ENCODE measurements at places on chromosomes 5 and 9.

- peak; percentile 23 for DNase-seq
These were observed 727 bp downstream of the RHOBTB3 start for GRCh38 chr5:95731571-95732554.

- DNase-seq: no peak
These were observed 707.2 kb downstream of the MTRR start for GRCh38 chr5:8576178-8576577.

GRCh38 chr9:81682797-81683196 lies 6.5 kb downstream of the TLE1 start:
- DNase-seq: no peak

DNA sequence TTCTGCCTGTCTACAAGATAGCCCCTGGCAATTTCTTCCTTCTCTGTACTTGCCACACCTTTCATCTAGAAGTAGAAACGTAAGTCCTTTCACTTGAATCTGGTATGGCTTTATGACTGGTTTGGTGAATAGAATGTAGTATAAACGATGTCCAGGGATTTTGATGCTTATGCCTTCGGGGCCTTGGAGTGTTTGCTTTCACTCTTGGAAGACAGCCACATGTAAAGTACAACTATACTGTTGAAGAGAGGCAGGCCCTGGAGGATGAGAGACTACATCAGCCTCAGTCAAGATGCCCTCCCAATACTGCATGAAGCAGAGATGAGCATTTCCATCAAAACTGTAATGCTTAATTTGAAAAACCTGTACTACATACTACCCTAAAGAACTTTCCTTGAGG lies 553.8 kb upstream of the C9orf72 start:
- no peak for DNase-seq

DNA sequence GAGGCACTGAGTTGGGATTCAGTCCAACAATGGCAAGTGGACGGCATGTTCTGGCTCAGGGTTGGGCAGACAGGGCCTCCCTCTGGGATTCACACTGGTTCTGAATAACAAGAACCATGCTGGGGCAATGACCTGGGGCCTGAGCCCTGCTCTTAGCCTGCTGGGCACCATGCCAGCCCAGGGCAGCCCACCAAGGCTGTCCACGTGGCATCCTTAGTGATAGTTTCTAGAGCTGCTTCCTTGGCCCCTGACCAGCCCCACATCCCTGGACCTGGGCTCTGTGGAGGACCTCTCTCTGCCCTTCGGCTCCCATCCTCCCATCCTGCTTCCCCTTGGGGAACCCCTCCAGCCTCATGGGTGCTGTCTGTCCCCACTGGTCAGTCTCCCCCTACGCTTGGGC lies 22.3 kb upstream of the OLFM1 start:
- no peak for DNase-seq

GRCh38 chr9:101625876-101626275 lies 31.1 kb upstream of the PPP3R2 start:
- no peak for DNase-seq

DNA sequence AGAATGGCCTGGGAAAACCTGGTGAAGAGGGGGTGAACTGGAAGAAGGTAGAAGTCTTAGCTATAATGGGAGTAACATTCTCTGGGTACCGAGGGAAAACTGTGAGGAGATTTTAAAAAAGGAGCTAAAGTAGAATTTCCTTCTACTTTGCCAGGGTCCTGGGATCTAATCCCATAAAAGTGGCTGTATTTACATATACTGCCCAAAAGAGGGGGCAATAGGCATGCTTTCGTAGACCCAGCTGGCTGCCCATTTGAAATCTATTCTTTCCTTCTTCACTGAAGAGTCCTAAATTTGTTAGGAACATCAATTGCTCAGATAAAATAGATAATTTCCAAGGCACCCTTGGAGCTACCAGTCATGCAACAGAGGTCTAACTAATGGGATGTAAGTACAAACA lies 159.2 kb downstream of the CDC42SE2 start:
- DNase-seq: no peak

DNA sequence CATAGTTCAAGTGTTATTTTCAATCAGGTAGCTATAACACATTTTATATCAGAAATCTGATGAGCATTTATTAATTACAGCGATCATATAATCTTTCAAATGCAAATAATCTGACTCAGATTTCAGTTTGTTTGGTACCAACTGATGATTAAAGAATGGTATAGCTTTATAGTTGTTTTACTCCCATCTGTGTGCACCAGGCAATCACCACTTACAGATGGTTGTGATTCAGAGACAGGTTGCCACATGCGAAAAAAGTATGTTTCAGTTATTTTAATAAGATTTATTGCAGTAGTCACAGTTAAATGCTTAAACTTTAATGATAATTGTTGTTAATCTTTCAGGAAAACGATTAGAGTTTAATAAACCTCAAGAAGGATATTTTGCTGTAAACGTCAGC lies 155.1 kb upstream of the ARRDC3 start:
- no peak for DNase-seq

DNA sequence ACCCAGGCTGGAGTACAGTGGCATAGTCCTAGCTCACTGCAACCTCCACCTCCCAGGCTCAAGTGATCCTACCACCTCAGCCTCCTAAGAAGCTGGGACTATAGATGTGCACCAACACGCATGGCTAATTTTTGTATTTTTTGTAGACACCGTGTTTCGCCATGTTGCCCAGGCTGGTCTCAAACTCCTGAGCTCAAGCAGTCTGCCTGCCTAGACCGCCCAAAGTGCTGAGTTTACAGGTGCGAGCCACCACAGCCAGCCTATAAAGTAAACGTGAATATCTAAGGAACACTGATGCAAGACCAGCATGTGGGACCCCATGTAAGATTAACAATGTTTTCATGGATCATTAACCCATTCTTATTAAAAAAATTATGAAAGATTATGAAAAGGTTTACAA lies 15.9 kb downstream of the ANXA2R start:
- no peak for DNase-seq

DNA sequence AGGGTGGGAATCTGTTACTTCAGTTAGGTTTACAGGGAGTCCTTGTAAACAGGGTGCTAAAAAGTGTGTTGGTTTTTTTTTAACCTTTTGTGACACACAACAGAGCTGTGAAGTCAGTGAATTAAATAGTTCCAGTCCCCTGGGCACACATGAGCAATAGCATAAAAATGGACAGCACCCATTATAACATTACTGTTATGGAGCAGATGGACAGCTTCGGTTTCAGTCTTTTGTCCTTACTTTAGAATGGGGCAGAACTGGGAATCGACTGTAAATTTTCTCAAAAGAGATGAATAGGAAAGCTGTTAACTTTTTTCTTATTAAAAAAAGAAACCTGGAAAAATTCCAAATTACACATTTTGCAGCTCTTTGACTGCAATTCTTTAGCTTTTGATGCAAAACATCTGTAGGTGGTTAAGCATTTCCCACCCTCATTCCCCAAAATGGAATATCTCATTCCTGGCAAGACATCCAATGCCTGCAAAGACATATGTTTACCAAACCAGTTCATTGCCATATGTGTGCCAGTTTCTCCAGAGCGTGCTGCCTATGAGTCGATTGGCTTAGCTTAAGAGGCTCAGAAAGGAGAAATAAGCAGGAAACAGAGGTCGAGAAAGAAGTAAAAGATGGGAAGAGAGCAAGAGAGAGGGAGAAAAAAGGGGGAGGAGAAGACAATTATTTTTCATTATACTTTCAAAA lies 212.3 kb upstream of the TMEM161B start:
- no peak for DNase-seq

- DNase-seq: no peak
These were observed 747.1 kb downstream of the CETN3 start for GRCh38 chr5:89662499-89662898.

- DNase-seq: no peak
These were observed 384.1 kb downstream of the EBF1 start for GRCh38 chr5:158715592-158715991.

DNA sequence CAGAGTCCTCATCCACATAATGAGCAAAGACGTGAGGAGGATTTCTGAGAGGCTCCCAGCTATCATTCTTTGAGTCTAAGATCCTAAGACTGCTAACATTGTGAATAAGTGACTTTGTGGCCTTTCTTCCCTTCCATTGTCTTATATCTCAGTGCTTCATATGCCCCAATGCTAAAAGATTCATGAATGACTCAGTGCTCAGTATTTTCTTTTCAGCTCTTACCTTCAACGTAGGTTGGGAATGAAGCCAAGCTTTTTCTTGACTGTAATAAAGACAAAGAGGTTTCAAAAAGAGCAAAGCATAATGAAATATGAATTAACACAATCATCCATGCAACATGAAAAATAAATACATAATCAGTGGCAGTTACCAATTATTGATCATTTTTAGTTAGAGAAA lies 146.4 kb downstream of the ENTREP1 start:
- DNase-seq: no peak

- no peak for DNase-seq
These were observed 35.8 kb upstream of the ATG10 start for GRCh38 chr5:81936066-81936465.

DNA sequence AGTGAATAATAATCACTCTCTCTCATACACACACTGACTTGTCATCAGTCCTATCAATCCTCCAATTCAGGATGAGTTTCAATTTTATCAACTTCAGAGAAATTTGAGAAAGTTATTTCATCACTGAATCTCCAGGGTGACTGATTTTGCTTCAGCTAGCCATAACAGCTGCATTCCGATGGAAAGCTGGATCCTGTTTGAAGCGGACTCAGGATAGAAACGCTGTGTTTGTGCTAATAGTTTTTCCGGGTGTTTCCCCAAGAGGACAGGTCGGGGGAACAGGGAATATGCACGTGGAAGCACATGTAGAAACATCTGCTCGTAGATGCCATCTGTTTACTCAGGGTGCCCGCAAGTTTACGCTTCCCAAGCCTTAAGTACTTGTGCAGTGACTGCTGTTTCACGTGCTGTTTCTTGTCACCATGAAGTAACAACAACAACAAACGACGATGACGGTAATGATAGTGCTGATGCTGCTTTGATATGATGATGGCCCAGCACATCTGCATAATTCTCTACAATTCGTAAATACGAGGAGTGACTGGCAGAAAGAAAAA lies 263.7 kb upstream of the DAPK1 start:
- no peak for DNase-seq

DNA sequence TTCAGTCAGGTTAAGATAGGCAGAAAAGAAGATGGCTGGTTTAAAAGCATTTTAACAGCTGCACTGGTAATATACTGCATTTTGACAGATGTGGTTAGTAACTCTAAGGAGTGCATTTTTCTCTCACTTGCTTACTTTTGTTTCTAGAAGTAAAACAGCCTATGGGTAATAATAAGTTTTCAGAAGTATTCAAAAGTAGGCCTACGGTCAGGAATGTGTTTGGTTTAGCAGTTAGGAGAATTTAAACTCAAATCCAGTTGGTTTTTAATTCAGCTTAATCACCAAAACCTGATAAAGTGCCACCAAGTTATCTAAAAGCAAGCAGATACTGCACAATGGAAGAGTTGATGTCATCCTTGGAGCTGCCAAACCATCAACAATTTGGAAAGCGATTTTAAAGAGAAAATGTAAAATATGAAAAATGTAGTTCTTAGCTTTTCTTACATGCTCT lies 160.3 kb downstream of the ARSB start:
- DNase-seq: no peak

DNA sequence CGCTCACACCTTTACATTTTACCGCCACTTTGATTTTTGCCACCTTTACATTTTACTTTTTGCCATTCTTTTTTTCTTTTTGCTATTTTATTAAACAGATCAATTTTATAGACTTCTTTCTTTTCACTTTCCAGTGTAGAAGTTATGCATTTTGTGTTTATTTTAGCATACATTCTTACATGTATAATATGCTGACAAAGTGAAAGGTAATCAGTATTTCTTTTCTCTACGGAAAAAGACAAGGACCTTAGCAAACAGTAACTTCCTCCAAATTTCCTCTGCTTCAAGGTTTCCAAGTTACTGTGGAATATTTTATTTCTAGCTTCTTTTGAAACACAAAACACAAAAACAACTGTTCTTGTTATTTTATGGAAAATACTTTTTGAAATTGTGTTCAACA lies 97.0 kb downstream of the CEMIP2 start:
- DNase-seq: no peak

DNA sequence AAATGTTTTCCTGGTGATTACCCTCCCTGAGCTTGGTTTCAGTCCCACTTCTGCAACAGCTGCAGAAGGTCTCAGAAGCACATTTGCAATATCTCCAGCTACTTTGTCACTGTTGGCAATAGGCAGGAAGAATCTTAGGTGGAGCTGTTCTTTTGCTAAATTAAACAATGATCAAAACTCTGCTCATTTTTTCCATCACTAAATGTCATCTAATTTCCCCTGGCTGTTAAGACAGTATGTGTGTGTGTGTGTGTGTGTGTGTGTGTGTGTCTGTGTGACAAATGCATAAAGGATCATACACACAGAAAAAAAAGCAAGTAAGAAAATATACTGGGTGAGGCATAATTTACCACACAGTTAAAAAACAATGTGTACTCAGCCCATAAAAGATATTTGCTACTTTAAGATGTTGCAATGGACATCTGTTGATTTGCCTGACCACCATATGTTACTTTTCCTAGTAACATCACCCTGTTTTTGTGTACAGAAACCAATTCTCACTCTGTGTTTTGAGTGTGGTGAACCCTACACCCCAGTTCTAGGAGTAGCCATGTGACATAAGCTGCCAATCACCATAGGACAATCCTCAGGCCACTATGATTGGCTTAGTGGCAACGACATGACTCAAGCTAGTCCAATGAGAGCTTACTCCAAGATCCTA lies 572.6 kb upstream of the CLINT1 start:
- no peak for DNase-seq

DNA sequence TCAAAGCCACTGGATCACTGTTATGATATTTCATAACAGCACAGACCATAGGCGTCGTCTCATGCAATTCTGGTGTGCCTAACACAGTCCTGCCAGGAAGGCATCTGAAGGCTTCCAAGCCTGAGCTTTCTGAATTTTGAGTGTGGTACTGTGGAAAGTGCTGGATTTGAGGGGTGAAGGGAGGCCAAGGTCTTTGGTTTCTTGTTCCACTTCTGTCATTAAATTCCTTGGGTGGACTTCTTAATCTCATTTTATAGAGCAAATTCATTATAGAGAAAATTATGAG lies 441.3 kb upstream of the PIK3R1 start:
- no peak for DNase-seq

DNA sequence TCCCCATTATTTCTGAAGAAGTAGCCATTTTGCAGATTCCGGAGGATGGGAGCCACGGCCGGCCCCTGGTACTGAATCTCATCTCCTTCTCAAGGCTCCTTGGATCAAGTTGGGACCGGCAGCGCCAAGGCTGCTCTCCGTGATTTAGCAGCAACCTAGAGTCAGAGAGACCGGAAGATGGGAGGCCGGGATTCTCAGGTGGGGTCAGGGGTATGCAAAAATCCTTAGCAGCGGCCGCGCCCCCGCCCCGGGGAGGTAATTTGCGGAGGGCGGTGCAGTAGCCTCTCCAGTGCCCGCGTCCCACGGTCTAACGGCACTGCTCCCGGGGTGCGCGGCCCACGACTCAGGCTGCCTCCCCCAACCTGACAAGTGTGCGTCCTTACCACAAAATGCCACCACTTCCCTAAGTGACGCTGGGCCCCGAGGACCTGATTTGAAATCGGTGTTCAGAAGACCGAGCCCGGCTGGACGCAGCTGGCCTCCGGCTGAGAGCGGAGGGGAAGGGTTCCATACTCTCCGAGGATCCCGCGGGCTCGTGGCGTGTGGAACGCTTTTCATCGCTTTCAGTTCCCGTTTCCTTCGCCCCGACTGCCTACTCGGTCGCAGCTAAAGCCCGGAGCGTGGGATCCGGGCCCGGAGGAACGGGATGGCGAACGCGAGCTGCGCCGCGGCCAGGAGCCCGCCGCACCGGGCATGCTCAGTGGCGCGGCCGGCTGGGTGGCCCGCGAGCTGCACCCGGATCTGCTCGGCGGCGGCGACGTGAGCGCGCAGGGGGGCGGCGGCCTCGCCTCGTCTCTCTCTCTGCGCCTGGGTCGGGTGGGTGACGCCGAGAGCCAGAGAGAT lies at the start of gene SCAMP1:
TSS of gene SCAMP1 (plus strand) at position 787 of the 843 bp plus-strand sequence. CDS start at position 842, 55 bp downstream.
- DNase-seq: peak; percentile 94
